ENCODE measurements at places on chromosomes 11 and 22.

- no peaks in the 10 kb centered on the region for H3K36me3 ChIP-seq
- no peak overlapping the region for H3K27ac ChIP-seq
- no peaks in the 10 kb centered on the region for H3K4me1 ChIP-seq
- H3K4me3 ChIP-seq: no peak overlapping the region
- no peaks in the 10 kb centered on the region for H3K27me3 ChIP-seq
Measured at GRCh38 chr11:34827228-34827627, 89.0 kb downstream of the APIP start.

- DNase-seq: peak; percentile 92
- H3K27ac ChIP-seq: no peak overlapping the region
- H3K4me3 ChIP-seq: no peak overlapping the region
- H3K4me1 ChIP-seq: no peaks in the 10 kb centered on the region
- no peaks in the 10 kb centered on the region for H3K36me3 ChIP-seq
Measured at GRCh38 chr11:114340311-114341131, 44.3 kb downstream of the NNMT start.

GRCh38 chr11:32094923-32095322 lies 4.0 kb downstream of the RCN1 start:
- H3K27ac ChIP-seq: no peak overlapping the region
- peaks cover 17% of the 10 kb centered on the region for H3K4me1 ChIP-seq
- H3K4me3 ChIP-seq: no peak overlapping the region
- no peaks in the 10 kb centered on the region for H3K27me3 ChIP-seq
- no peak for DNase-seq

DNA sequence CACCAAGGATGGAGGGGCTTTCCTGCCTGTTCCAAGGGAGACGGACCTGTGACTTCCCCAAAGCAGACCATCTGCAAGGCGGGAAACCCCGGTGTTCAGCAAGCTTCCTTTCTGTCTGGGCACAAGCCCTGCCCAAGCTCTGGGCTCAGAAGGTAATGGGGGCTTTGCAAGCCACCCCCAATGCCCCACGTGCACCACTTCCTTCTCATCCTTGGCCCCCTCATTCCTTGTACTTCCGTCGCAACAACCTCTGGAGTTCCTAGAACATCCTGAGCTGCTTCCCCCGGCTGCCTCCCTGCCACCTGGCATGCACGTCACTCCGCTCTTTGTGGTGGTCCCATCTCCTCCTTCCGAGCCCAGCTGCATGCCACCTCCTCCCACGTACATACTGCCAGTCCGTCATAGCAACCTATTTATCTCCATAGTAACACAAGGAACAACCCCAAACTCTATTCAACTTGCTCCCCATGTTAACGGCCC lies 3.9 kb downstream of the MYEOV start:
- H3K4me3 ChIP-seq: no peak overlapping the region
- no peaks in the 10 kb centered on the region for H3K27me3 ChIP-seq
- no peak for DNase-seq

GRCh38 chr22:19612866-19613572 lies 88.8 kb upstream of the CLDN5 start:
- no peaks in the 10 kb centered on the region for H3K27me3 ChIP-seq
- H3K4me3 ChIP-seq: no peak overlapping the region

DNA sequence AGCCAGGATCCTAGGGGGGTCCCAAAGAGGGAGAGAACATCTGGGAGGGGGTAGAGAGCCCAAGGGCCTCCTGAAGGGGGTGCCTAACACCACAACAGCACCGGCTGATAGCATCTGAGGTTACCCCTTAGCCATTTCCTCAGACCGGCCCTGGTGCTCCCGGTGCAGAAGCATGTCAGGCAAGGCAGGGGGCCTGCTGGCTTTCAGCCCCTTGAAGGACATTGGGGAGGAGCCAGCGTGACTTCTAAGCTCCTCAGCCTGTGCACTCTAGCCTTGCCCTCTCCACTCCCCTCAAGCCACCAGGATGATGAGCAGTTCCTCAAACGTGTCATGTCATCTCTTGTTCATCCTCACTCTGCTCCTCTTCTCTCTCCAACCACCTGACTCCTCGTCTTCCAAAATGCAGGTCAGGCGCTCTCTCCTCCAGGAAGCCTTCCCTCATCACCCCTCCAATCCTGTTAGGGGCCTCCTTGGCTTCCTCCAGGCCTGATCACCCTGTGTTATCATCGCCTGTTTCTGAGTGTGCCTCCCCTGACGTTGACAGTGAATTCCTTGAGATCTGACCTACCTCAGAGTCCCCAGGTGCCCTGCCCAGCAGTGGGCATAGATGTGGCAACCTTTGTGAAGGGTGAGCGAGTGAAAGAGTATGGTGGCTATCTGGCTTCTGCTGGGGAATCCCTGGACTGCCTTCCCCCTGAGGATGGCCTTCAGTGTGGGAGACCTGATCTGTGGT lies 6.1 kb downstream of the P2RY2 start:
- no peak for DNase-seq
- H3K36me3 ChIP-seq: no peaks in the 10 kb centered on the region
- H3K27ac ChIP-seq: no peak overlapping the region
- H3K4me3 ChIP-seq: no peak overlapping the region

GRCh38 chr22:35231585-35232084 lies 25.7 kb upstream of the HMGXB4 start:
- H3K4me3 ChIP-seq: no peak overlapping the region
- no peak overlapping the region for H3K27ac ChIP-seq
- H3K4me1 ChIP-seq: peaks cover 6% of the 10 kb centered on the region

DNA sequence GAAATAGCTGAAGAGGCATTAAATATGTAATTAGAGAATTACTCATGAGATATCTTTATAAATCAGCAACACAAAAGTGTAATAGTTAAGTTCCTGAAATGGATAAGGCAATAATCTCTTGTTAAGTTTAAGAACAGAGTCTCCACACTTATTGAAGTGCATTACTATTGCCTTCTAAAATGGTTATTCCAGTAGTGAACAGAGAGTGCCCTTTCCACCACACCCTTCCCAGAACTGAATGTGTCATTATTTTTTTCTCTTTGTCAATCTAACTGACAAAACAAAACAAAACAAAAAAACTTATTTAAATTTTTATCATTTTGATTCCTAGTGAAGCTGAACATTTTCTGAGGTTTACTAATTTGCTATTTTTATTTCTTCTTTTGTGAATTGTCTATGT lies 9.2 kb upstream of the PRRG4 start:
- no peak for DNase-seq
- H3K4me3 ChIP-seq: no peak overlapping the region
- no peaks in the 10 kb centered on the region for H3K27me3 ChIP-seq
- H3K4me1 ChIP-seq: no peaks in the 10 kb centered on the region
- no peak overlapping the region for H3K27ac ChIP-seq

GRCh38 chr22:44351685-44352377 lies 39.1 kb upstream of the SHISAL1 start:
- no peaks in the 10 kb centered on the region for H3K27me3 ChIP-seq

- H3K4me3 ChIP-seq: no peak overlapping the region
- no peaks in the 10 kb centered on the region for H3K4me1 ChIP-seq
- H3K27me3 ChIP-seq: no peaks in the 10 kb centered on the region
Measured at GRCh38 chr22:49306632-49307480, 520.8 kb downstream of the BRD1 start.

Data from GM23338 (cell line).